Lung (tissue), 17 donors: ENCODE measurements at places on chromosomes 2 and 18. TPM values are rescaled to one million over a fixed set of nuclear protein-coding genes. Genes with fewer than 3 reads are reported as not detected.

POTEJ gene
- polyA plus RNA-seq: not detected

RTN4 gene
- polyA plus RNA-seq: 292 TPM

CGREF1 gene
- polyA plus RNA-seq: 0.80 TPM

GFPT1 gene
- polyA plus RNA-seq: 15.9 TPM

PPM1B gene
- polyA plus RNA-seq: 23.5 TPM

MRPL19 gene
- polyA plus RNA-seq: 14.9 TPM

ATOH8 gene
- polyA plus RNA-seq: 49.7 TPM

VWA3B gene
- polyA plus RNA-seq: 4.6 TPM

POTEC gene
- not detected for polyA plus RNA-seq

CACNB4 gene
- 0.57 TPM for polyA plus RNA-seq

SLC14A1 gene
- 0.39 TPM for polyA plus RNA-seq

KYNU gene
- polyA plus RNA-seq: 6.4 TPM

KCNJ3 gene
- polyA plus RNA-seq: 0.04 TPM

GDF7 gene
- polyA plus RNA-seq: 0.10 TPM

ABCA12 gene
- 0.10 TPM for polyA plus RNA-seq

AQP4 gene
- polyA plus RNA-seq: 140 TPM

ANKRD62 gene
- polyA plus RNA-seq: 0.12 TPM

CCL20 gene
- polyA plus RNA-seq: 712 TPM

APCDD1 gene
- 12.5 TPM for polyA plus RNA-seq

SETBP1 gene
- polyA plus RNA-seq: 2.6 TPM

LIMS2 gene
- 49.6 TPM for polyA plus RNA-seq

FAM110C gene
- 2.8 TPM for polyA plus RNA-seq

SNX17 gene
- 123 TPM for polyA plus RNA-seq

CDK15 gene
- polyA plus RNA-seq: 0.12 TPM

SLC16A14 gene
- 1.7 TPM for polyA plus RNA-seq

ACADL gene
- 43.6 TPM for polyA plus RNA-seq

TMEM131 gene
- 14.7 TPM for polyA plus RNA-seq

DSG2 gene
- 8.9 TPM for polyA plus RNA-seq

LONRF2 gene
- 0.38 TPM for polyA plus RNA-seq

MGAT4A gene
- 23.5 TPM for polyA plus RNA-seq

CCDC74A gene
- polyA plus RNA-seq: 9.2 TPM

GULP1 gene
- polyA plus RNA-seq: 9.1 TPM

FSHR gene
- polyA plus RNA-seq: not detected

CRYGC gene
- polyA plus RNA-seq: not detected

RNMT gene
- 12.0 TPM for polyA plus RNA-seq

SERPINB7 gene
- 1.6 TPM for polyA plus RNA-seq

SLC35F6 gene
- polyA plus RNA-seq: 21.2 TPM

LHCGR gene
- polyA plus RNA-seq: 0.06 TPM

ELOA2 gene
- not detected for polyA plus RNA-seq
